ENCODE measurements at places on chromosomes 12 and 14.

GRCh38 chr12:54352022-54352531 is 12.2 kb downstream of the GPR84 start:
- DNase-seq, result no peak

DNA sequence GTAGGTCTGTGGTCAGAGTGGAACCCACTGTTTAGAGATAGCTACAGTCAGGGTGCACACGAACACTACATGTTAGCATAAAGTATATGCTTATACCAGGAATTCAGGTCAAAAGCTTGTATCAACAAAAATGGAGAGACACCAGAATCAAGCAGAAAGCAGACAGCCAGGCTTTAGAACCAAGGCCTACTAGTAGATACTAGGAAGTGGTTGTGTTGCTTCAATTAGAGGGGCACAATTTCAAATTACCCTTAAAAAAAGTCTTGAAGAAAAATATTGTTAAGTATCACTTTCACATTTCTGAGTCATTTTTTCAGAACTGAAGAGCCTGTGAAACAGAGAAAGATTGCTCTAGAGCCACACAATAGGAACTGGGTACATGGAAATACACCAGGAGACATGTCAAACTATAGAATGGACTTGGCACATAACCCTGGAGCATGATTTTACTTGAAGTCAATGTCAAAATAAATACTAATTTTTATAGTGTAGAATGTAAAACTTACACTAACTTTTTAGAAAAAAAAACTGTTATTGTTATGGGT is 41.6 kb downstream of the LRRC9 start:
- DNase-seq, result no peak

DNA sequence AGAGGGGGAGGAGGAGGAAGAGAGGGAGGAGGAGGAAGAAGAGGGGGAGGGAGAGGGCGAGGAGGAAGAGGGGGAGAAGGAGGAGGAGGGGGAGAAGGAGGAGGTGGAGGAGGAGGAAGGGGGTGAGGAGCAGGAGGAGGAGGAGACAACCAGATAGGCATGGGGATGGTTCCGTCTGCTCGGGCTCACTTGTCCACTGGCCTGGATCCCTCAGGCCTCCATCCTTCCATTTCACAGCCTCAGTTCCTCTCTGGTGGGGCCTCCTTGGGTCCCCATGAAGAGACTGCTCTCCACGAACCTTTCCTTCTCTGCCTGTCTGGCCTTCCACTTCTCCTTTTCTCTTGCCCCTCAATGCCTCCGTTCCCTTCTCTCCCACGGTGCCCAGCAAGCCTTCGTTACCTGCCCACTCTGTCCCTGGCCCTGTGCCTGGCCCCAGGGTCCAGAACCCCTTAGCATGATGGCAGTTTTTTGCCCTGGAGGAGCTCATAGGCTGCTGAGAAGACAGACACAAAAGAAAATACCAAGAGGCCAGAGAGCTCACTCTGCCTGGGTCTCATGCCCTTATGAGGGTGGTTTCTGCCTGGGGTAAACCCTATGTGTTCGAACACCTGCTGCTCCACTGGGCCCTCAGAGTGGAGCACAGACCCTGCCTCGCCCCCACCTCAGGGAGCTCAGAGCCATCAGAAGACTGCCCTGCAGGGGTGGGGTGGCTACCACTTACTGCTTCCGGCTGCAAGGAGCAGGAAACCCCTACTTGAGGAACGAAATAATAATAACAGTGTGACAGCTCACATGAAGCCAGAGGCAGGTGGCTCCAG is 11.7 kb upstream of the CACNA2D4 start:
- DNase-seq, result no peak

DNA sequence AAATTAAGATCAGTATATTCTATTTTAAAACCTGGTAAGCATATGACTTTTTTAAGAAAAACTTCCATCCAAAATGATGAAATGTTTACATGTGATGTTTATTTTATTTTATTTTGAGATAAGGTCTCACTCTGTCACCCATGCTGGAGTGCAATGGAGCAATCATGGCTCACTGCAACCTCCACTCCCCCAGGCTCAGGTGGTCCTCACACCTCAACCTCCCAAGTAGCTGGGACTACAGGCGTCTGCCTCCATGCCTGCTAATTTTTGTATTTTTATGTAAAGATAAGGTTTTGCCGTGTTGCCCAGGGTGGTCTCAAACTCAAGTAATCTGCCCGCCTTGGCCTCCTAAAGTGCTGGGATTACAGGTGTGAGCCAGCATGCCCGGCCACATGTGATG is 141.8 kb downstream of the ZFP36L1 start:
- no peak for DNase-seq

GRCh38 chr12:103475073-103475472 is 20.7 kb downstream of the C12orf42 start:
- DNase-seq, result no peak

- DNase-seq, result no peak
These were observed 367 bp downstream of the GALNT16 start for GRCh38 chr14:69260190-69260860.

DNA sequence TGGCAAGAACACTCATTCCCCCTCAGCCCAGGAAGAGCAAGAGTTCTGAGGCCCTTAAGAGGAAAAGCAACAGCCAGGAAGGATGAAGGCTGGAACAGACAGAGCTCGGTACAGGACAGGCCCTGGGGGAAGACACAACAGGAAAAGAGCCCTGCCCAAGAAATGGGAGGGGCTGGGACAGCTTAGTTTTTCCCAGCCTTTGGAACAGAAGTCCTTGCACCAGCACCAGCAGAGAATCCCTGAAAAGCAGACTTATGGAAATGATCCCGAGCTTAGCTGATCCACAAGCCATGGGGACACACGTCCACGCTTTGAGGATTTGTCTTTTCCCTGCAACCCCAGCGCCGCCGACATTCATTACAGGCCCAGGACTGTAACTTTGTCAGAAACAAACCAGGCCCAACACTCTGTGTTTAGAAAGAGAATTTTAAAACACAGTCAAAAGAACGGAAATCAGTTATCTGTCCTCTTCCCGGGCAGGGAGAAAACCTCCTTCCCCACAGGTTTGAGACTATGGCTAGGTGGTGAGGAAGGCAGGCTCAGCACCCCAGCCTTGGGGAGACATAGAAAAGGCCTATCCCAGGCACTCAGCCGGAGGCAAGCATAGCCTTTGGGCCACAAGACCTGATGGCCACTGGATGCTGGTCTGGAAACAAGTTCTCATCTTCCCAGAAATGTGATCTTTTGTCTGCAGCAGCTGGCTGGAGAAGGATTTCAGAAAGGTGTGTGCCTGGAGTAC is 4.0 kb upstream of the AVIL start:
- no peak for DNase-seq

DNA sequence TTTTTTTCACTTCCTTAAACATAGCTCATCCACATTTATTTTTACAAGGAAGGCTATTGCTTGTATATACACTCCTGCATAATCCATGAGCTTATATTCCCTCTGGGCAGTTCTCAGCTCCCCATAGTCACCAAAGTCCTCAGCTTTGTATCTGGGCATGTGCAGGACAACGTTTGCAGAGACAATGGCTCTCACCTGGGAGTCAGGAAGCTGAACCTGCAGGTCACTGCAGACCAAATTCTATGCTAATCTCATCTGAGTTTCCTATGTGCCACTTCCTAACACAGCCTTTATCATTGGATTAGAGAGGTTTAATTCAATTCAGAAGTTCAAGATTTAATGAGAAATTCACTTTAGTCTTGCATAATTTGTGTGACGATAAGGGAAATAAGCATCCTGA is 131.5 kb downstream of the KCNK10 start:
- DNase-seq, result no peak

- peak; percentile 73 for DNase-seq
These were observed 54.5 kb downstream of the VCPKMT start for GRCh38 chr14:50061664-50062437.

GRCh38 chr12:100913872-100914592 is 119.5 kb downstream of the ANO4 start:
- no peak for DNase-seq

- DNase-seq, result no peak
These were observed 2.8 kb downstream of the GNS start for GRCh38 chr12:64756376-64756775.

DNA sequence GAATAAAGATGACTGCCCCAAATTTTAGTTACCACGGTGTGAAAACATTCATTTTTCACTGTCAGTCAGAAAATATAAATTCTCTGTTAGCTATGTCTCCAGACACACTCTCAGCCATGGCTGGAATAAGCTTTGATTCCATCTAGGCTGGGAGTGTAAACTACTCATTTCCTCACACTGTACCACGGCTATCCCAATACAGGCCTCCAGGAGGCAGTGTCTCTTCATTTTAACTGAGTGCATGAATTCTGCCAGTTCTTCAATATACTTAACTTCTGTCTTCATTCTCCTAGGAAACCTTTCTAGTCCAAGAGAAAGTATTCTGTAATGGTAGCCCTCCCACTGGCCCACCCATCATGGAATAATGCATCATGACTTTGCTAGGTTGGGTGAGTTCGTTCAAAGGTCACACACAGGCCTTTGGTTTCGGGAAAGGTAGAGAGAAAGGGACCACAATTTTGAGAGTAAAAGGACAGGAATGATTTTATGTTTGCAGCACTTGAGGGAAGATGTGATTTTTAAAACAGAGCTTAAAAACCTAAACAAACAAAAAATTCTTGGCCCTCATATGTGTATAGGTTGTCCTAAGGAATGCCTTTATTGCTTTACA is 381.1 kb downstream of the SEC23A start:
- DNase-seq, result no peak

DNA sequence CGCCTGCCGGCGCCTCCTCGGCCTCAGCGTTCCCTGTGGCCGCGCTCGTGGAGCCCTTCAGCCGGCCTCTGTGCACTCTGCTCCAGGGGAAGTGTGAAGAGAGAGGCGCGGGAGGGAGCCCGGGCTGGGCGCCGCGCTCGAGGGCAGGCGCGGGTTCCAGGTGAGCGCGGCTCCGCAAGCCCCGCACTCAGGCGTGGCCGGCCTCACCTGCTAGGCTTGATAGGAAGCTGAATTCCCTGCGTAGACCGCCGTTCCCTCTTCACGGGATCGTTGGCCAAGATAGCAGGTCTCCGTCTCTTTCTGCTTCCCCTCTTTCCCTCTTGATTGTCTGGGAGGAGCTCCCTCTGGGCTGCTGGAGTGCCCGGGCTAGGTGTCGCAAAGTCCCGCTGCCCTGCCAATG is 89.7 kb downstream of the ASCL4 start:
- DNase-seq, result no peak

DNA sequence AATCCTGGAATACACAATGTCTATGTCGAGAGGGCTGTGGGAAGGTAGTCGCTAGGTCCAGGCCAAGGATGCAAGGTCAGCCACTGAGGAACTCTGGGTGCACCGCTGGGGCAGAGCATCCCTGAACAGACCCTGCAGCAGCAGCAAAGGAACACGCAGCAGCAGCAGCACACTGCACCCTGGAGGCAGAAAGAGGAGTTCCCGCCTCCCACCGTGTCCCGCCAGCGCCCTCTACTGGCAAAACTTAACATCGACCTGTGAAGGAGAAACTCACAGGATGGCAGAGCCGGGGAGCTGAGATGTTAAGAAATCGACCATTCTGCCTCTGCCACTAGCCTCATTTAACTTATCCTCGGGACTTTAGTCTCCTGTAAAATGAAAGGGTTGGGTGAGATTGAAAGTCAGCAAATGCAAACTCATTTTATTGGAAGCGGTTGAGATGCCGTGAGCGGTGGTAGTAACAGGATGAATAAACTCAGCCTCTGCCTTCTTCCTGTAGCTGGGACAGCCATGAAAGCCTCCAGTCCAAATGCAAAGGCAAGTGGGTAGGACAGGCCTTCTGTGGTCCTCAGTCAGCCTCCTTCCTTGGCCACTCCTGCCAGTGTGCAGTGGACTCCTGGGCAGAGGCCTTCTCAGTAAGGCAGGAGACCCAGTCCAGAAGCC is 45.6 kb downstream of the STAB2 start:
- peak; percentile 2 for DNase-seq

- DNase-seq, result no peak
These were observed 12.6 kb downstream of the NOPCHAP1 start for GRCh38 chr12:104998423-104999346.

GRCh38 chr14:89315493-89316470 is 101.3 kb downstream of the FOXN3 start:
- DNase-seq, result no peak

DNA sequence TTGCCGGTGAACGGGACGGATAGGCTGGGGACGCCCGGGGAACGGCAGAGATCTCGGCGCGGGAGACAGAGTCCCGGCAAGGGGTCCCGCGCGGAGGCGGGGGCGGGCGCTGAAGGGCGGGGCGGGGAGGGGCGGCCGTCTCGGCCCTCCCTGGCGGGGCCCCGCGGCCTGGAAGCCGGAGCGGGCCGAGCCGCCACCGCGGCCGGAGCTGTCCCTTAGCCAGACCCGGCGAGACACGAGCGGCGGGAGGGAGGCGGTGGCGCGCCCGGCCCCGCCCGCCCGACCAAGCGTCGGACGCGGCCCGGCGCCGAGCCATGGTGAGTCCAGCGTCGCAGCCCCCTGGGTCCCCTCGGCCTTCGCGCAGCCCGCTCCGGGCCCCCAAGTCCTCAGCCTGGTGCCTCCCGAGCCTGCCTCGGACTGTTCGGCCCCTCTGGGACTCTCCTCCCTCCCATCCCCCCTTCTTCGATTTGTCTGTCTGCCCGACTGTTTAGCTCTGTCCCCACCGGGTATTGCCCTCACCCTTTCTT is at the start of gene ARHGEF40:
Gene ARHGEF40 (plus strand): TSS at position 222 of the 527 bp plus-strand sequence. CDS start 93 bp downstream, at position 315.
- DNase-seq, result no peak

DNA sequence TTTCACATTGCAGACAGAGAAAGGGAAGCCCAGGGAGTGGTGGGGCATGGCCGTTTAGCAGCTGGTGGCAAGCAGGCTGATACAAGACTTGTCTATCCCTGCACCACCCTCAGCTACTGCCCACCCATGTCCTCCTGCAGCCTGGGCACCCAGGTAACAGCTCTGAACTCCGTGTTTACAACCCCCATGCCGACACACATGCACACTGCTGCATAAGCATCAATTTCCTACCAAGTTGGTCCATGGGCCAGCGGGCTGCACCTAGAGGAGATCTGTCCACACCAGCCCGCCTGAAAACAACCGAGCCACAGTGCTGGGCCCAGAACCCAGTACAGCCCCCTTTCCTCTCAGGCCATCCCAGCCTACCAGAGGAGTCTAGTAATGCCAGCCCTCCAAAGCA is 75.9 kb upstream of the C14orf180 start:
- DNase-seq, result no peak

DNA sequence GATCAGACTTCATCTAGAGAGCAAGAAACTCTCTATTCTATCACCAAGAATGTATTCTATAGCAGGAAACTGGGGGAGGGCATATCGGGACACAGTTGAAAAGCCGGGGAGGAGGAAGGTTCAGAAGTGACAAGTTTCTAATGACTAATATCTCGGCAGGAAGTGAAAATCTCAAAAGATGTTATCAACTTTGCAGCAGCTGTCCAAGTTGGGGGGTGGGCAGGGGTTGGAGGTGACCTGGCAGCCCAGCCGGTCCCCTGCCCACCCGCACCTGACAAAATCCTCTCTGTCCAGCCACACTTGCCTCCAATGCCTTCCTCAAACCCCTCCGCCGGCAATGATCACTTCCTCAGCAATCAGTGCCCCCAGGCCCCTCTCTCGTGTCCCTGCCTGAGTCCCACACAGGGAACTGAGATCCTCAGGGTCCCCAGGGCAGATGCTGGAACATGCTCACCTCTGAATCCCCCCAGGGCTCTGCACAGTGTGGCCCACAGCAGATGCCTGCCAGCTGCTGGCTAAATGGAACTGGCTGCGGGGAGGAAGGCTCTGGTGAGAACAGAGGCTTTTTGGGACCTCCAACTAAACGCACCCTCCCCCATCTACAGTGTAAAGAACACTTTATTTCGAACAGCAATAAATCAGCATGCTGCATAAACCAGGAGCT is 43.9 kb downstream of the CCDC88C start:
- peak; percentile 64 for DNase-seq
